Inflammatory macrophage (primary cell): ENCODE measurements at places on chromosomes 5 and 9.
A peak's percentile ranks its signal among the peaks of the same experiment; 100 is the strongest.

- DNase-seq, result no peak
Measured at GRCh38 chr9:94553029-94553938, 1.6 kb upstream of the PCAT7 start.

DNA sequence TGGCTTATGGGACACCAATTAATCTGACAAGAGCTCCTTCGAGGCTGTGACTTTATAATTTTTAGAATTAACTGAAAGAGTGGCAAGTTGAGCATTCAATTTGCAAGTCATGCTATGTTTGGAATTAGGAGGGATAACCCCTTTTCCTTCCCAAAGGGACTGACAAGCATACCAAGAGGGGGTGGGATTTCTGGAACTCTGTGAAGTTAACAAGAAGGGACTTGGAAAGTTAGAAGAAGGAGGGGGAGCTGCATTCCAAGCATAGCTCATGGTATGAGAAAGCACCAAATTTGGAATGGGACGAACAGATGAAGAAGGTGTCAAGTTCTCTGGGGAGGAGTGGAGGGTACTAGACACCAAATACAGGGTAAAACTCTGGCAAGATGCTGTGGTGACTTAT, 8.9 kb upstream of the PALM2AKAP2 start:
- no peak for DNase-seq

DNA sequence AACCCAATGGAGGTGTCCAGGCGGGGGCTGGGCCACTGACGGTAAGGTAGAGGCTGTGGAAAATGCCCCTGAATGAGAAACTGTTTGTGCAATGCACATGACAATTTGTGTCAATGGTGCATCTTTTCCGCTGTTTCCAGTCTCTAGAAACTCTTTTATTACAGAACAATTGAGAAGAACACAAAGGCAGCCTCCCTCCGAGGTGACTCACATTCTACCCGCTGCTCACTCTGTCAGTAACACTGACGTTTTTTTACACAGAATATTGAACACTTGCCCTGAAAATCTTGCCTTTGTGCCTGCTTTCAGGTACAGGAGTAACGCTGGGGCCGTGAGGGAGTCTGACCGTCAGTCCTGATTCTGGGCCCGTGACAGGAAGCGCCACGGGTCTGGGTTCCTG, 11.7 kb upstream of the TENT4A start:
- DNase-seq, result no peak

DNA sequence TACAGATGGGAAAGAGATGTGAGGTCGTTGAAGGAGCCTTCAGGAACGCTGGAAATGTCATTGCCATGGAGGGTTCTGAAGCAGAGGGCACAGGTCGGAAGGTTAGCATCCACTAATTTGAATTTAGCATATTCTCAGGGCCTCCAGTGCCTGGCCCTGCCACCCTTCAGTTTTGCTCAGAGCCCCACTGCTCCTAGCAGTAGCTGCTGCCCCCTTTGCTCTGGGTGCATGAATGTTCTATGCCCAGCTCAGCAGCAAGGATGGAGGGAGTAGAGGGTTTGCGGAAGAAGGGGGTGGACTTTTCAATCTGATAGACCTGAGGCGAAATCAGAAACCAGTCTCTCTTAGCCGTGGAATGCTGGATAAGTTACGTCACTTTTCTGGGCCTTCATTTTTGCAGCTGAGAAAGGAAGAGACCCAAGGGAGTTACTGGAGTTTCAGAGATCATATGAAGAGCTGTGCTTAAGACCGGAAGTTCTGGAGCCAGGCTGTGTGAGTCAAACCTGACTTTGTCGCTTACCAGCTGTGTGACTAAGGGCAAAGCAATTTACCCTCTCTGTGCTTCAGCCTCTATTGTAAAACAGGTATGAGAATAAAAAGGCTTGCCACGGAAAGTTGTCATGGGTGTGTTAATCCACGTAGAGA, 133.2 kb upstream of the PANK3 start:
- DNase-seq, result no peak

DNA sequence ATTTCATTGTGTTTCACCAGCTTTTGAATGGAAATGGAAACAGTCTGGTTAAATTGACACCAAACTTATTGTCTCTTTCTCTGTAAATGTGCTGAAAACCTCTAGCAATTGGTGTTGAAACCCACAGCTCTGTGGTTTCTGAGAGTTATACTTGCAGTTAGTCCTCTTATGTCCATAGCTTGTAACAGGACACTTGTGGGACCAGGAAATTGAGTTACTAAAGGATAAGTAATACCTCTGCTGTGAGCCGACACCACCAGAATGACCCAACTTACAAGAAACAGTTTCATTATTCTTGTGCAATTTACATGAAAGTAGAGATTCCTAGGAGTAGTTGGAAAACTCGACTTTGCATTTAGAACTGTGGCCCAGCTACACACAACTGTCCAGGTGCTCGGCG, 191.5 kb downstream of the CFAP90 start:
- no peak for DNase-seq

GRCh38 chr5:135643881-135644766, 65.3 kb upstream of the CXCL14 start:
- DNase-seq, result no peak

- DNase-seq, result no peak
Measured at GRCh38 chr5:168056499-168057182, 234.8 kb upstream of the WWC1 start.

DNA sequence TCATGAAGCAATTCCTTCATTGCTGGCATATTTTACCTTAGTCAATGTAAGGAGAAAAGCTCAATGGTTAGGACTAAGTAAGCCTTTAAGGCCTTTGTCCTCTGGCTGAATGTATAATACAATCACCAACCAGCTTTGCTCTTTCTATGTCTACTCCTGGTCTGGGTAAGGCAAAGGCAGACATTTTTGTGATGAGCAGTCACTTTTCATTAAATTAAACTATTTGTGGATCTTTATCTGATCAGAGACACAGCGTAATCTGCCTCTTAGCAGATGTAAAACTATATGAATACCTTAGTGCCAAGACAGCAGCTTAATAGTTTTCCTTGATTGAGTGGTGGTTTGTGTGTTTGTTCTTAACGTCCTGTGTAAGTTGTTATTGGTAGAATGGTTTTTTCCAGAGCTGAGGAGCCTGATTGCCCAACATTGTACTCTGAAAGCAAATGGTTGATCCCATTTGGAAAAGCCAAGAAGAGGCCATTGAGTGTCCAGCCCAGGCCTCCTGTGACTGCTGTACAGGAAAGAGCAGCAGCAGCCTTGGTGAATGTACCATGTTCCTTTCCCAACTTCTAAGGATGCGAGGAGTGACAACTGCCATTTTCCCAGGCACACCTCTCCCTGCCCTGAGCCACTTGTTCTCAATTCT, 16.5 kb upstream of the CXXC5 start:
- no peak for DNase-seq

- DNase-seq, result no peak
Measured at GRCh38 chr9:98967257-98967656, 23.6 kb downstream of the COL15A1 start.

DNA sequence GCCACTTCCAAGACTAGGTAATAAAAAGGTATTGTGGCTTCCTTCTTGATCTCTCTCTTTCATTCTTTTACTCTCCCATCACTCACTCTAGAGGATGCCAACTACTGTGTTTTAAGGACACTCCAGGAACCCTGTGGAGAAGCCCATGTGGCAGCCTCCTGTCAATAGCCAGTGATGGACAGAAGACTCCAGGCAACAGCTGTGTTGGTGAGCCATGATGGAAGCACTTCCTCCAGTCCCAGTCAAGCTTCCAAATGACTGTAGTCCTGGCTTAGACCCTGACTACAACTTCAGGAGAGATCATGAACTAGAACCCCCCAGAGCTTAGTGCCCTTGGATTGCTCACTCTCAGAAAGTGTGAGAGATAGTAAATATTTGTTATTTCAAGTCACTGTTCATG, 123.9 kb downstream of the PPP2R2B start:
- DNase-seq, result no peak

- no peak for DNase-seq
Measured at GRCh38 chr5:62585751-62586150, 7.1 kb downstream of the LRRC70 start.

DNA sequence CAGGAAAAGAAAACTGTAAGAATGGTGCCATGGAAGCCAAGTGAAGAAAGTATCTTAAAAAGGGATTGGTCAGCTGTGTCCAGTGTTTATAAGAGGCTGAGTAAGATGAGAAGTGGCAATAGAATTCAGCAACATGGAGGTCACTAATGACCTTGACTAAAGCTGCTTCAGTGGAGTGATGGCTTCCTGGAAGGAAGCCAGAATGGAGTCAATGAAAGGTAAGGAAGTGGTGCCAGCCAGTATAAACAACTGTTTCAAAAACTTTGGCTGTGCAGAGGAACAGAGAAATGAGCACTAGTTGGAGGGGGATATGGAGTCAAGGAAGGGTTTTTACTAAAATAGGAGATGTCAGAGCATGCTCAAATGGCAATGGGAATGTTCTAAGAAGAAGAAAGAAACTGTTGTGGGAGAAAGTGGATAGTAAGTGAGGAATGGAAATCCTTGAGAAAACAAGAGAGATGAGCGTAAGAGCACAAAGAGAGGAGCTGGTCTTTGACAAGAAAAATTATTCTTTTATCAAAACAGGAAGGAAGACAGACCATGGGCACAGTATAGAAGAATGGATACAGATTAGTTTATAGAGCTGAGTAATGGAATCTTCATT, 11.1 kb upstream of the NRG2 start:
- DNase-seq, result no peak

DNA sequence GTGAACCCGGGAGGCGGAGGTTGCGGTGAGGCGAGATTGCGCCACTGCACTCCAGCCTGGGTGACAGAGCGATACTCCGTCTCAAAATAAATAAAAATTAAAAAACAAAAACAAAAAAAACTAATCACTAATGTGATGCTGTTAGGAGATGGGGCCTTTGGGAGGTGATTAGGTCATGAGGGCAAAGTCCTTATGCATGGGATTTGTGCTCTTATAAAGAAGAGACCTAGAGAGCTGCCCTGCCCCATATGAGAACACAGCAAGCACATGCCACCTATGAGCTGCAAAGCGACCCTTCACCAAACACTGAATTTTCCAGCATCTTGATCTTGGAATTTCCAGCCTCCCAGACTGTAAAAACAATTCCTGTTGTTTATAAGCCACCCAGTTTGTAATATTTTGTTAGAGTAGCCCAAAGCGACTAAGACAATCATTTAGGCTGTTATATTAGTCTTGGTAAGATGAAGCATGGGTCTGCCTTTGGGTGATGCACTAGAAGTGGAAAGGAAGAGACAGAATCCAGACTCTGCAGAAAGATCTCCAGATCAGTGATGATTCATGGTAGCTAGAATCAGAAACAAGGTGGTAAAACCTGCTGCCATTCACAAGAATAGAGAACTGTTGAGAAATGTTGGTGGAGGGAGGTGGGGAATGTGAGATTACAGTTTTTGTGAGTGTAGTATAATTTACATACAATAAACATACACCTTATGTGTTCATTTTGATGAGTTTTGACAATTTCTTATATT, 26.2 kb downstream of the GPR21 start:
- DNase-seq, result no peak

DNA sequence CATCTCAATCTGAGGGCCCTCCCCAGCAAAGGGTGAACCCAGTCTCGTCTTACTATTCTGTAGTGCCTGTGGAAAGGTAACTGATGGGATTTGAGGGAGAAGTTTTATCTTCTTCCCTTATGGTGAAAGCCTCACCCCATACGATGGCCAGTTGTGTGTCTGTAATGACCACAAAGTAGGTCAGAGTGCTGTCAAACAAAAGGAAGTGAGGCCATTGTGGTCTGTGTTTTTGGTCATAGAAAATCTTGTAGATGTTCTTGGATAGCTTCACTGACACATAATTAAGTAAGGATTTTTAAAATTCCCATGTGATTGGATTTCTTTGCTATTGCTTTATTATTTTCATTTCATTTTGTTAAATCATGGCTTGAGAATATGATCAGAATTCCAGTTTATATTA, 505.1 kb upstream of the KLF4 start:
- DNase-seq, result peak; percentile 54

- DNase-seq, result no peak
Measured at GRCh38 chr5:147460380-147460779, 49.5 kb downstream of the DPYSL3 start.

DNA sequence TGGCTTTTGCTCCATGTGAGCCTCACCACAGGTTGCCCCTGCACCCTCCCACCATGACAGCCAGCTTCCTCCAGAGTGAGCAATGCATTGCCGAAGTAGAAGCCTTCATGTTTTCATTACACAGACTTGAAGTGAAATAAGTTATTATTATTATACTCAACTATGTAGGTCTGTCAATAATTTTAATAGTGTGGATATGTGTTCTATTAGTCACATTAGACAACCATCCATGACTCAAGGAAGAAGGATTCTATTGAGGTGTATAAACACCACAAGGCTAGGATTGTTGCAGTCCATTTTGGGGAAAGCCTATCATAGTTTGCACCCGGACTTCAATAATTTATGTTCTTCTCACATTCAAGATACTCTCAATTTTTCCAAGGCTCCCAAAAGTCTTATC, 369.5 kb downstream of the TAF11L14 start:
- DNase-seq, result no peak

GRCh38 chr9:133823189-133824105, 85.3 kb upstream of the SARDH start:
- DNase-seq, result peak; percentile 72

GRCh38 chr9:214648-215493, at the start of gene DOCK8:
DOCK8 (plus strand) TSS chr9:214865; CDS start chr9:214977, 112 bp downstream.
- DNase-seq, result peak; percentile 96

DNA sequence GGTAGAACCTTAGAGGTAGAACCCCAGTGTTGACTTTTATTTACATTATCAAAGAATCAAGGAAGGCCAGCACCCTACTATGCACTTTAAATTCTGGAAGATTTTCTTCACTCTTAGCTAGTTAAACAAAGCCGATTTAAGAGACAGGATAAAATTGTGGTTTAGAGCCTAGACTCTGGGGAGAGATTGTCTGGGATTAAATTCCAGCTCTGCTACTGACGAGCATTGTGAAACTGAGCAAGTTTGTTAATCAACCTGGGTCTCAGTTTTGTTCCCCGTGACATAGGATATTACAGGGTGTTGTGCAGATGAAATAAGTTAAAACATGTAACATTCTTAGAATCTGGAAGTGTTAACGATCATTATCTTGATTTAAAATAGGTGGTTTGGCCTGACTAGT, 83.5 kb downstream of the FEM1C start:
- no peak for DNase-seq

- DNase-seq, result no peak
Measured at GRCh38 chr9:128503870-128504269, 649 bp upstream of the GLE1 start.

- no peak for DNase-seq
Measured at GRCh38 chr5:113235884-113236283, 198.9 kb downstream of the TSSK1B start.

DNA sequence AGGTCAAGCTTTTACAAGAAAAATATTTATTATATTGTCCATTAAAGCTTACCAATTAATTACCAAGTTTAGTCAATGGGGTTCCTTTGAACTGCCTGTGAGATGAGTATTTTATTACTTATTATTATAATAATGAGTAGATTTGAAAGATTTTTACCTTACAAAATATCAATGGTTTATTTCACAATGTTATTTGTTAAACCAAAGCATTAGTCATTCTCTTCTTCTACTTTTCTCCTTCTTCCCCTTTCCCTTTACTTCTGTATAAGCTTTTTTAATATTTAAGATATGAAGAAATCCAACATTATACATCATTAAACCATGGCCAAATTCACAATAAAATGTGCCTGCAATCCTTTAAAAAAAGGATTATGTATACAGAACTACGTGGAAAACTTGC, 369.5 kb downstream of the ARL15 start:
- DNase-seq, result peak; percentile 76

DNA sequence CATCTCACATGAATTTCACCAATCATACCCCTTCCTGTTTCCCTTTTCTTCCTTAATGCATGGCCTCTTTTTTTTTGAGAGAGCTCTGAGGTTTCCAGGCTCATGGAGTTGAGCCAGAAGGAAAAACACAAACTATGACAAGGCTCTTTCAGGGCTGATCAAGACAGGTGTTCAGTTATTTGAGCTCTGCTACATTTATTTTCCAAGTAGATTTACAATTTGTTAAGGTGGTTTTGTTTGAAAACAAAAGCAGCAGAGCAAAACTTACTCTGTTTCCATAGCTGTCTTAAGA, 62.4 kb upstream of the IL7R start:
- no peak for DNase-seq
